ENCODE measurements at places on chromosomes 1 and 21. TPM values are rescaled to one million over a fixed set of nuclear protein-coding genes. Genes with fewer than 3 reads are reported as not detected.

- H3K27ac ChIP-seq: no peak overlapping the region
- H3K27me3 ChIP-seq: peaks cover 1% of the 10 kb centered on the region
- no peak for DNase-seq
- no peak overlapping the region for H3K4me3 ChIP-seq
Measured at GRCh38 chr1:71303617-71304041, 222.8 kb upstream of the ZRANB2 start.

GRCh38 chr1:77544845-77545244 is 137.6 kb downstream of the ZZZ3 start:
- DNase-seq: no peak
- peaks cover 11% of the 10 kb centered on the region for H3K4me1 ChIP-seq

C1orf141 gene
- not detected for total RNA-seq

- no peaks in the 10 kb centered on the region for H3K4me1 ChIP-seq
- no peak overlapping the region for H3K27ac ChIP-seq
- no peaks in the 10 kb centered on the region for H3K36me3 ChIP-seq
- H3K27me3 ChIP-seq: peaks cover 17% of the 10 kb centered on the region
- DNase-seq: no peak
Measured at GRCh38 chr1:102630041-102630440, 478.3 kb downstream of the COL11A1 start.

DNA sequence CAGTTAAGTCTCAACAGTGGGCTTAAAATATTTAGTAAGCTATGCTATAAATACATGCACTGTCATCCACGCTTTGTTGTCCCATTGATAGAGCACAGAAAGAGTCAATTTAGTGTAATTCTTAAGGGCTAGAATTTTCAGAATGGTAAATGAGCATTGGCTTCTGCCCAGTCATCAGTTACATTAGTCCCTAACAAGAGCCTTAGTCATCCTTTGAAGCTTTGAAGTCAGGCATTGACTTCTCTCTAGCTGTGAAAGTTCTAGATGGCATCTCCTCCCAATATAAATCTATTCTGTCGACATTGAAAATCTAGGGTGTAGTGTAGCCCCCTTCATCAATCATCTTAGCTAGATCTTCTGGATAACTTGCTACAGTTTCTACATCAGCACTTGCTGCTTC is 12.0 kb upstream of the LPGAT1 start:
- no peak overlapping the region for H3K4me3 ChIP-seq
- no peak overlapping the region for H3K27ac ChIP-seq
- H3K4me1 ChIP-seq: no peaks in the 10 kb centered on the region
- H3K27me3 ChIP-seq: peaks cover 2% of the 10 kb centered on the region
- H3K36me3 ChIP-seq: no peaks in the 10 kb centered on the region

- H3K36me3 ChIP-seq: no peaks in the 10 kb centered on the region
- H3K4me1 ChIP-seq: no peaks in the 10 kb centered on the region
- no peak for DNase-seq
- no peak overlapping the region for H3K27ac ChIP-seq
Measured at GRCh38 chr1:110684491-110684890, 9.8 kb upstream of the KCNA3 start.

PLCH2 gene
- 3.2 TPM for total RNA-seq

DNA sequence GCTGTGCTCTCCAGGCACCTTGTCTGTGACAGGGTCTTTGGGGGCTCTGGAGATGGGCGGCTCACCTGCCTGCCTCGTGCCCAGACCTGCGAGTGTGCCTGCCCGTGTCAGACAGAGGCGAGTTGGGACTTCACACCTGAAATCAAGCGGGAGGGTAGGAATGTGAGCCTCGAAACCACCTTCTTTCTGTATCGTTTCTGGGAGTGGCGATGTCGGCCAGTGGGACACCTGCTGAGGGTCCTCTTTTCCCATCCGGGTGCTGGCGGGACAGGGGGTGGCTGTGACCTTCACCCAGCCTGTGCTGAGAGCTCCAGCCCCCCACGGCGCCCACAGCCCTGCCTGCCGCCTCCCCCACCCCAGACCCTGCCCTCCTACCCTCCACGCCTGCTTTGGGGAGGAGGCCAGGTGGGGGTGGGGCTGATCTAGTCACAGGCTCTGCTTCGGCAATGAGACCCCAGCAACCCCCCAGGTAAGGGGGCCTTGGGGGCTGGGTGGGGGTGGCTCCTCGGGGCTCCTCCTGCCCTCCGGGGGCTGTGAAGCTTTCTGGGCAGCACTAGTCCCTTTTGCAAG is 15.6 kb upstream of the FAAP20 start:
- peaks cover 53% of the 10 kb centered on the region for H3K4me1 ChIP-seq
- H3K4me3 ChIP-seq: no peak overlapping the region
- no peaks in the 10 kb centered on the region for H3K36me3 ChIP-seq
- H3K27me3 ChIP-seq: no peaks in the 10 kb centered on the region

DNA sequence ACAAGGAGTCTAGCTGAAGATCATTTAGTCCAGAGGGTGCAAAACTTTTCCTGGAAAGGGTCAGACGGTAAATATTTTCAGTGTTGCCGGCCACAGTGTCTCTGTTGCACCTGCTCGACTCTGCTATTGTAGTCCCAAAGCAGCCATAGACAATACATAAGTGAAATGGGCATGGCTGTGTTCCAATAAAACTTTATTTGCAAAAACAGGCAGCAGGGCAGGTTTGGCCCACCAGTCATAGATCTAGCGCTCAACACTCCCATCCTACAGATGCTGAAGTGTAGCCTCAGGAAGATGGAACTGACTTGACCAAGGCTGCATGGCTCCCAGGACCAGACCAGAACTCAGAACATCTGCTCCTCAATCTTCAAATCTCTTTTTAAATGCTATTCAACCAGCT is 46.2 kb upstream of the CLDN14 start:
- no peak overlapping the region for H3K4me3 ChIP-seq
- peaks cover 9% of the 10 kb centered on the region for H3K27me3 ChIP-seq
- peaks cover 11% of the 10 kb centered on the region for H3K4me1 ChIP-seq
- no peak overlapping the region for H3K27ac ChIP-seq

GRCh38 chr1:10257851-10258250 is 47.5 kb downstream of the KIF1B start:
- peak overlapping the region; percentile 77 for H3K27ac ChIP-seq
- no peak for DNase-seq
- peaks cover 30% of the 10 kb centered on the region for H3K4me1 ChIP-seq
- H3K36me3 ChIP-seq: peaks cover 8% of the 10 kb centered on the region
- H3K4me3 ChIP-seq: no peak overlapping the region

RBP7 gene
- total RNA-seq: not detected

GBP7 gene
- total RNA-seq: not detected

DNA sequence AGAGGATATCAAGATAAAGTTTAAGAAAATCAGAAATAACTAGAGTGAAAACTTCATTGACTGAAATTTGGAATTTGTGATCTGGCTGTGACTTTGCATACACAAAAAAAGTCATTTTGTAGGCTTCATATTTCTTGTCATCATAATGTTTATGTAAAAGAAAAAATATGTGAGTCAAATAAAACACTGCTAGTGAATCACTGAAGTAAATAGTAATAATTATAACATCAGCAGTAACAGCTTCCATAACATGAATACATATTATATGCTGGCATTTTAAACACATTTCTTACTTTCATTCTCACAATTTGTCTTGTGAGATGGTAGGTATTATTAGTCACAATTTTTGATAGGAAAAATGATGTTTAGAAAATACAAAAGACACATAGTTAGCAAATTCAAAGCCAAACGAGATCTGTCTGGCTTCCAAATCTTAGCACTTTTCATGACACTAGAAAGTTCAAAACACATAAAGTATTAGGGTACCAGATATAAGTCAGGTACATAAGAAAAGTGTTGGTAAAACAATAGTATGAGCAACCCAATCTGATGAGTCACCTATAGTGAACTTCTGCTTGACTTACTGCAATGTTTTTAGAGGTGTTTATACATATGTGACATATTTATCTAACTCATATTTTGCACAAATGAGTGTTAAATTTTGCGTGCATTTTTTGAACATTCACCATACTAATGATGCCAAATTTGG is 241.0 kb upstream of the SNX7 start:
- H3K4me1 ChIP-seq: peaks cover 11% of the 10 kb centered on the region
- no peak for DNase-seq

- peak overlapping the region; percentile 94 for H3K4me3 ChIP-seq
- no peaks in the 10 kb centered on the region for H3K36me3 ChIP-seq
- peak overlapping the region; percentile 92 for H3K27ac ChIP-seq
- DNase-seq: no peak
- peaks cover 43% of the 10 kb centered on the region for H3K4me1 ChIP-seq
Measured at GRCh38 chr1:153921080-153921802, 1.5 kb downstream of the GATAD2B start.

DNA sequence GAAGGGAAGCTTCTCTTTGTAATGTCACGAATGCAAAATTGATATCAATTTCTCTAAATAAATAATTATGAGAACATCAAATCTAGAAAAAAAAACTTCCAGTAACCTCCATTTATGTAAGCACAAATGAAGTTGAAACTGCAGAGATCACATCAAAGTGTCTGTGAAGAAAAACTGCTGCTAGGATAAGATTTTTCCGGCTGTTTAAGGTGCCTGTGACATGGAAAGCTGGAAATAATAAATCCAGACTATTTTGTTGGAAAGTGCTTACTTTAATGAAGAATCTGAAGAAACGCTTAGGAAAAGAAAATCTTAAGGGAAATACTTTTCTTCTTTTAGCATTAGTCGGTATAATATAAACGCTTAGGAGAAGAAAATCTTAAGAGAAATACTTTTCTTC is 57.0 kb downstream of the CHRM3 start:
- no peaks in the 10 kb centered on the region for H3K4me1 ChIP-seq
- peaks cover 29% of the 10 kb centered on the region for H3K27me3 ChIP-seq
- no peaks in the 10 kb centered on the region for H3K36me3 ChIP-seq
- no peak for DNase-seq
- no peak overlapping the region for H3K27ac ChIP-seq
- no peak overlapping the region for H3K4me3 ChIP-seq

DNA sequence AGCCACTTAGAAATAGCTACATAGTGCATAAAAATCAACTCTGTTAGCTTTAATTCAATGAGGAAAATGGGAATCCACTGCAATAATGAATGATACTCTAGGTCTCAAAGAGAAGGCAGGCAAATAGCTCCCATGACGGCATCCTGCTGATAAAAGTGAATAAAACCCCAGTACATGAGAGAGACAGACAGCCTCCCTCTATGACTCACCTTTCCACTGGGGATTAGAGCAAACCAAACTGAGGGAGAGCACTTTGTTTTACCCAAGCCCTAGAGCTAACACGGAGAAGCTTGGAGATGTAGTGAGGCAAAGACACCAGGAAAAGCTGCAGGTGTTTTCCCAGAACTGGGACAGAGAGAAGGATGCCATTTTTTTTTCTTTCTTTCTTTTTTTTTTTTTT is 621.9 kb downstream of the LRRIQ3 start:
- H3K4me3 ChIP-seq: no peak overlapping the region
- no peaks in the 10 kb centered on the region for H3K4me1 ChIP-seq
- no peak overlapping the region for H3K27ac ChIP-seq
- peaks cover 4% of the 10 kb centered on the region for H3K27me3 ChIP-seq
- no peak for DNase-seq

DNA sequence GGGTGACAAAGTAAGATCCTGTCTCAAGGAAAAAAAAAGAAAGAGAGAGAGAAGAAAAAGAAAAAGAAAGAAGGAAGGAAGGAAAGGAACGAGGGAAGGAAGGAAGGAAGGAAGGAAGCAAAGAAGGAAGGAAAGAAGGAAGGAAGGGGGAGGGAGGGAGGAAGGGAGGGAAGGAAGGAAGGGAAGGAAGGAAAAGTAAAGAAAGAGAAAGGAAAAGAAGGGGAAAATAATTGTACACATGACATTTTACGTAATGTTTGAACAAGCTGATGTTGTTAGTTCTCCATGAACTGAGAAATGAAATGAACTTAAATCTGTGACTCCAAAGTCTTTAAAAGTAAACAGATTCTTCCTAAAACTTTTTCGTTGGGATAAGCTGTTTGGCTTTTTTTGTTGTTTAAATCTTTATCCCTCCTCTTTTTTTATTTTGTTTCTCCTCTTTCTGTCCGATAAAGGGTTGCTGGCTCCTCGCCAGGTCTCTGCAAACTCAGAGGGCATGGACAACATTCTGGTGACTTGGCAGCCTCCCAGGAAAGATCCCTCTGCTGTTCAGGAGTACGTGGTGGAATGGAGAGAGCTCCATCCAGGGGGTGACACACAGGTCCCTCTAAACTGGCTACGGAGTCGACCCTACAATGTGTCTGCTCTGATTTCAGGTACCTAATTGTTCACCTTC is 59.8 kb downstream of the IL12RB2 start:
- H3K4me1 ChIP-seq: peaks cover 8% of the 10 kb centered on the region
- no peaks in the 10 kb centered on the region for H3K36me3 ChIP-seq
- no peak for DNase-seq
- no peak overlapping the region for H3K27ac ChIP-seq
- no peak overlapping the region for H3K4me3 ChIP-seq
- H3K27me3 ChIP-seq: no peaks in the 10 kb centered on the region

DNA sequence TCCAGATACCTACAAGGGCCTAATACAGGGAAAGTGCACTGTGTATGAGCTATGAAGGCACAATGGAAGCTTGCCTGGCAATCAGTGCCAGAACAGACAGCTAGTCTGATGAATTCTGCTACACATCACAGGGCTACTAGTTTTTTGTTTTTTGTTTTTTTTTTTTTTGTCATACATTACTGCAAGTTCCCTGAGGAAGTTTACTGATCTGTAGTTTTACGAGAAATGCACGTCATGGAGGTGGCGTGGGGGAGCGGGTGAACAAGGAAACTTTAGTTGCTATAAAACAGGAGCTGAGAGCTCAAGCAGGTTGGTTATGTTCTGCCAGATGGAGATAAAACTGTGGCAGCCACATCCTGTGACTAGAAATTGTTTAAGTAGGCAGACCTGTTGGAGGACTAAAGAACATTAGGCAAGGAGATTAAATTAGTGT is 17.7 kb downstream of the PTPRC start:
- H3K27me3 ChIP-seq: no peaks in the 10 kb centered on the region
- peaks cover 22% of the 10 kb centered on the region for H3K4me1 ChIP-seq
- peak overlapping the region; percentile 61 for H3K27ac ChIP-seq
- H3K36me3 ChIP-seq: no peaks in the 10 kb centered on the region
- no peak for DNase-seq

CFHR4 gene
- not detected for total RNA-seq

- H3K4me1 ChIP-seq: no peaks in the 10 kb centered on the region
- H3K27ac ChIP-seq: no peak overlapping the region
- peaks cover 3% of the 10 kb centered on the region for H3K36me3 ChIP-seq
- DNase-seq: no peak
Measured at GRCh38 chr1:215267495-215267894, 185.0 kb downstream of the KCNK2 start.

MRPL37 gene
- total RNA-seq: 66.0 TPM

- no peak overlapping the region for H3K27ac ChIP-seq
- no peaks in the 10 kb centered on the region for H3K27me3 ChIP-seq
- no peak overlapping the region for H3K4me3 ChIP-seq
- DNase-seq: peak; percentile 3
- no peaks in the 10 kb centered on the region for H3K36me3 ChIP-seq
- peaks cover 4% of the 10 kb centered on the region for H3K4me1 ChIP-seq
Measured at GRCh38 chr1:236108027-236108648, 34.2 kb upstream of the GPR137B start.

Data from chondrocyte (in vitro differentiated cells).